ENCODE measurements at places on chromosomes 3 and 15. TPM values are rescaled to one million over a fixed set of nuclear protein-coding genes. Genes with fewer than 3 reads are reported as not detected.
A peak's percentile ranks its signal among the peaks of the same experiment; 100 is the strongest.

- no peaks in the 10 kb centered on the region for H3K27me3 ChIP-seq
- peak overlapping the region; percentile 97 for H3K4me3 ChIP-seq
- DNase-seq: no peak
- H3K4me1 ChIP-seq: no peaks in the 10 kb centered on the region
- H3K27ac ChIP-seq: no peak overlapping the region
Measured at GRCh38 chr3:97763586-97764406, 762 bp upstream of the ARL6 start.

- H3K4me1 ChIP-seq: no peaks in the 10 kb centered on the region
- H3K27me3 ChIP-seq: no peaks in the 10 kb centered on the region
- peak; percentile 28 for DNase-seq
- no peak overlapping the region for H3K27ac ChIP-seq
Measured at GRCh38 chr15:63946524-63947065, 99.7 kb downstream of the DAPK2 start.

DNA sequence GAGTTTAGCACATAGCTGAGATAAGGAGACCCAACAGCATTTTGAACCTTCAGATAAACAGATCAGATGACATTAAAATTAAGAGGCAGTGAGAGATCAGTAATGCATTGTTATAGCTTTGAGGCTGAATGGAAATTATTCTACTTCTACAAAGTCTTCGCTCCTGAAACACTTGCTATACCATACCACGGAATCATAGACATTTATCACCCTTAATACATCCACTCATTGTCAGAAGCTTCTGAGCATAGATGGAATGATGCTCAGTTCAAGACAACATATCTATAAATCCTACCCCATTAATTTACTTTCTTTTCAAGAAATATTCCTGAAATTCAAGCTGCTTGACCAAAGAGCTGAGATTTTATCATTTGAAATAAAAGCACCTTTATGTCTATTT lies 266.7 kb downstream of the C3orf38 start:
- H3K36me3 ChIP-seq: no peaks in the 10 kb centered on the region
- H3K4me3 ChIP-seq: no peak overlapping the region
- H3K4me1 ChIP-seq: no peaks in the 10 kb centered on the region
- no peaks in the 10 kb centered on the region for H3K27me3 ChIP-seq
- H3K27ac ChIP-seq: no peak overlapping the region

GRCh38 chr3:81874738-81875137 lies 113.3 kb upstream of the GBE1 start:
- no peak overlapping the region for H3K4me3 ChIP-seq
- no peak for DNase-seq
- no peak overlapping the region for H3K27ac ChIP-seq
- H3K36me3 ChIP-seq: peaks cover 11% of the 10 kb centered on the region

DNA sequence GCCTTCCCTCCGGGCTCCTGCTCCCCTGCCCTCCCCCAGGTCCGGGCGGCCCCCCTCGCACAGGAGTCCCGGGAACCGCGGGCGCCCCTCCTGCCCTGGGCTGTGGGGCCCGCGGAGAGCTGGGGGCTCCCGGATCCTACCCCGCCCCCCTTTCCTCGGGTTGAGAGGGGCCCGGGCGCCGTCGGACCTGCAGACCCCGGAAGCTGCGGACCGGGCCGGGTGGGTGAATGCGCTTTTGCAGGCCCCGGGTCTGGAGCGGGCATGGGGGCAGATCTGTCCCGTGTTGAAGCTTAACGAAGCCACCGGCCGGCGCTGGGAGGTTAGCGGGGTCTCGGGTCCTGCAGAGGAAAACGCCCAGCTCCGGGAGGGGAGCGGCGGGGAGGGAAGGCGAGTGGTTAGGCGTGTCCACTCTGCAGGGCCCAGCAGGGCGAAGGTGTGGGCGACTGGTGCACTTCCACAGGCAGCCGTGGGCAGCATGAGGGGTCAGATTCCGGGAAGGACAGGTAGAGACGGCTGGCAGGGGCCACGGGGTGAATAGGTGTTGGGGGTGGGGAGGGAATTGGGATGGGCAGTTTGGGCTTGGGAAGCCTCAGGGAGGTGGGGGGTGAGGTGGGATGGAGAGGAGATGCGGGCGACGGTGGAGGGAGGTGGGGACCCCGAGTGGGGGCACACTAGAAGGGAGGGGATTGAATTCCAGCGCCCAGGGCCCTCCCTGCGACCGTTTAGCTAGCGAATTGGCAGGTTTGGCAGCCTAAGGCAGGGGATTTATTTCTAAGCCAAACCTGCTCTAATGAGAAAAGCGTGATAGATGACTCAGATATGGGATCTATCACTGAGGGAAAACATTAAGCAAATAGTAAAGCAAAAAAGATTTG lies 635 bp downstream of the CD276 start:
- H3K36me3 ChIP-seq: no peaks in the 10 kb centered on the region
- no peaks in the 10 kb centered on the region for H3K4me1 ChIP-seq
- no peaks in the 10 kb centered on the region for H3K27me3 ChIP-seq

DNA sequence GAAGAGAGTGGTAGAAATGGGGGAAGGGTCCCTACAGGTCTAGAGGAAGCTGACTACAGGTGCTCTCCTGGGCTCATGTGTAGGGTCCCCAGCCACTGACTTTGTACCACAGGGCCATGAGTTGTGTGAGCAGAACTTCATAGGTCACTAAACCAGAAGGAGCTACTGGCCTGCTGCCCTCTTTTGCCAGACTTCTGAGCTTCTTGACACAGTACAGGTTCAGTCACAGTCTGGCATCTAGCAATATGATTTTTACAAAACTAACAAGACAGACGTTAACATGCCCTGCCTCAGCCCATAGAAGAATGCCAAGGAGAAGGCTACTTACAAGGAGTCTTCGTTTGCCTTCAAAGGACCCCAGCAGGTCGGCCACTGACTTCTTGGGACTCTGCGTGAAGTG lies 3.2 kb downstream of the CCDC80 start:
- H3K27me3 ChIP-seq: no peaks in the 10 kb centered on the region
- H3K4me3 ChIP-seq: no peak overlapping the region
- H3K36me3 ChIP-seq: no peaks in the 10 kb centered on the region
- H3K4me1 ChIP-seq: peaks cover 19% of the 10 kb centered on the region

- H3K4me3 ChIP-seq: no peak overlapping the region
- H3K36me3 ChIP-seq: peaks cover 50% of the 10 kb centered on the region
- no peaks in the 10 kb centered on the region for H3K27me3 ChIP-seq
- H3K4me1 ChIP-seq: no peaks in the 10 kb centered on the region
- no peak for DNase-seq
- no peak overlapping the region for H3K27ac ChIP-seq
Measured at GRCh38 chr15:52054381-52054780, 35.4 kb downstream of the MAPK6 start.

The TM6SF1 gene
- total RNA-seq: 0.96 TPM

The PLD1 gene
- total RNA-seq: 1.5 TPM

The SOX14 gene
- 0.57 TPM for total RNA-seq

The PBRM1 gene
- 74.2 TPM for total RNA-seq

The C2CD4A gene
- total RNA-seq: not detected

The C3orf22 gene
- total RNA-seq: not detected
